ENCODE measurements at places on chromosomes 5 and 9.

GRCh38 chr9:132142924-132143323, 18.9 kb upstream of the NTNG2 start:
- DNase-seq = no peak

DNA sequence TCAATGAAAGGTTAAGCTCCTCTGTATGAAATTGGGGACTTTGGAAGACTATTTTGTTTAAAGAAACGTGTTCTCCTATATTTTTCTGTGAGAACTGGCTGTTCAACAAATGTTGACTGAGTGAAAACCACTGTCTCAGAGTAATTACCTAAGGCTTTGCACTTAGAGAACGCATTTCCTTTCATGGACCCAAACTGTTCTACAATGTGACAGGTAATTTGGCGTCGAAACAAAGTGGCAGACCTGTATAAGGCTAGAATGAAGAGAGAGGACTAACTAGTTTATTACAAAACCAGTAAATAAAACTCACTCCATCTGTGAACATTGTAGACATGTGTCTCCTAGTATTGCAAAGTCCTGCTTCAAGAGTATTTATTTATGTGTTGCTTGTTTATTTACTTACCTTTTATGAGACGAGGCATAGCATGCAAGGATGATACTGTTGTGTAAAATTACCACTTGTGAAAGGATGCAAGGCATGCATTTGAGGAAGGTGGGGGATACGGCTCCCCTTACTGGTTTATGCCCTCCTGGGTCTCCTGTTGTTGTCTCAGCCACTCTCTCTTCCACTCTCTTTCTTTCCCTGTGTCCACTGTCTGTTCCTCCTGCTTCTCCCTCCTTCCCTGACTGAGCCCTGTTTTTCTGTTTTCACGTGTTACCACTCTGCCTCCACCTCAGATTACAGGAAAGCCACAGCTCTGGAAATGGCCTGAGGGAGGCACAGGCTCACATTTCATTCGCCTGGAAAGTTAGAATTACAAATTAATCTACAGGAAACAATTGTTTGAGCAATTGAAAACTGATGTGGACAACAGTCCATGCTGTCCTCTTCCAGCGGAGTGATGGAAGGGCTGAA, 444.0 kb upstream of the ZNF608 start:
- DNase-seq = no peak

DNA sequence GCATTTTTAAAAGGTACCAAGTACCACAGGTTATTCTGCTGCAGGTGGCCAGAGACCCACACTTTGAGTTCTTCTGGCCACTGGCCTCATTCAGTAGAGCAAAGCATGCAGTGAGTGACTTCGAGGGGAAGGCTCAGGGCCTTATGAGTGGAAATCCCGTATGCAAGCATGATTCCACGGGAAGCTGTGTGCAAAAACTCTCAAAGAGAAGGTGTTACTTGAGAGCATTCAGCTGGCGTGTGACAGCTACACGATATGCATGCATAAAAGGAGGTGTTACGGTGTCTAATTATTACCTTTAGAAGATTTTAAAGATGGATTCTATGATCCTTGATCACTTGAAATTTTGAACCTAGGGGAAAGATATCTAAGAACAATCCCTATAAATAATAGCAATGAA, 160.3 kb downstream of the ENC1 start:
- no peak for DNase-seq

- DNase-seq = no peak
Observed at GRCh38 chr9:122115176-122116035, 22.3 kb upstream of the TTLL11 start.

- DNase-seq = no peak
Observed at GRCh38 chr5:158881091-158881880, 218.4 kb downstream of the EBF1 start.

DNA sequence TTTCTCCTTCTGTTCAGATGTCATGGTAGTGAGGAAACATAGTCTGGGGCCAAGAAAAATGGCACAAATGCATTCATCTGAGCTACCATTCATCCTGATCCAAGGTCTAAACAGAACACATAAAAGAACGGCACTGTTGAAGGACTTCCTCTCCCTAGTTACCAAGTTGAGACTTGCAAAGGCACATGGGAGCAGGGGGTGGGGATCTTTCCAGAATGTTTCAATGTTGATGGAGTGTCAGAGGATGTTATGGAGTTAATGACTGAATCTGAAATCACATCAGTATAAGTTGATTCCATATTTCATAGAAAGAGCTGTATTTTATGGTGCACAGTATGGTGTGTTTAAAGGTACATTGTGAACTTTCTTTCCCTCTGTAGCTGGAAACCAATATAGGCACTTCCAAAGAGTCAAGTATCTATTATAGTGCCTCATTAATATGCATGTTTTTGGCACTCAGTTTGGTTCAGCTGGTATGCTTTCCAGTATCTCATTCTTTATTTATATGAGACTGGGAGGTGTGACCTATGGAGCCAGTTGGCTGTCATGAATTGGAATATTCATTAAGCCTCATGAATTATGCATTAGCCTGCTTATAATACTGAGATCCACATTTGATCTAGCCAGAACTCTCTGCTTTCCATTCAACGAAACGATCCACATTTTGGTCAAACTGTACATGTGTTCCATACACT, 603.0 kb downstream of the NR2F1-AS1 start:
- no peak for DNase-seq

DNA sequence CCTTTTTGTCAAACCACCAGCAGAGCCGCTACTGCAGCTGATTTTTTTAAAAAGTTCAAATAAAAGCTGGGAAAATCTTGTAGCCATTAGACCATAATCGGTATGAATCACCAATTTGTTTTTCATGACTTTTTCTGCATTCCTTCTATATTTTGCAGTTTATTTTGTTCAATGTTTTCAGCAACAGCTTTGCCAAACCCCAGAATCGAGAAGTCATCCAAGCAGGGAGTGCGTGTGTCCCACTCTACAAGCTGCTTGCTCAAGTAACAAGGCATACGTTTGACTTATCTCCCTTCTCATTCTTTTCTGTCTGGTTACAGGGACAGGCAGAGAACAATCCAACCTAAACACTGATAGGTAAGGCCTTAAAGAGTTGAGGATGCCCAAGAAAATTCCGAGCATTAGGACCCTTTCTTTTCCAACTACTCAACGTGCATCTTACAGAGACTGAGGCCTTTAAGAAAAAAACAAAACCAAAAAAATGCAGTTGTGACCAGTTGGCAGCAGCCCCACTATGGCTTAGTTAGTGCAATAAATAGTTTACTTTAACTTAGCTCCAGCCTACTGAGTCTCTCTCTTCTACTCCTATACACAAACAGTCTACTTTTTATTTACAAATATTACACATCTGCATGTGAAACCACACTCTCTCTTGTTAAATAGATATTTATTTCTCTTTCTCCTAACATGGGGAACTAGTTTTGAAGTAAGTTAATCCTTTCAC, 134.7 kb upstream of the SLIT3 start:
- no peak for DNase-seq

DNA sequence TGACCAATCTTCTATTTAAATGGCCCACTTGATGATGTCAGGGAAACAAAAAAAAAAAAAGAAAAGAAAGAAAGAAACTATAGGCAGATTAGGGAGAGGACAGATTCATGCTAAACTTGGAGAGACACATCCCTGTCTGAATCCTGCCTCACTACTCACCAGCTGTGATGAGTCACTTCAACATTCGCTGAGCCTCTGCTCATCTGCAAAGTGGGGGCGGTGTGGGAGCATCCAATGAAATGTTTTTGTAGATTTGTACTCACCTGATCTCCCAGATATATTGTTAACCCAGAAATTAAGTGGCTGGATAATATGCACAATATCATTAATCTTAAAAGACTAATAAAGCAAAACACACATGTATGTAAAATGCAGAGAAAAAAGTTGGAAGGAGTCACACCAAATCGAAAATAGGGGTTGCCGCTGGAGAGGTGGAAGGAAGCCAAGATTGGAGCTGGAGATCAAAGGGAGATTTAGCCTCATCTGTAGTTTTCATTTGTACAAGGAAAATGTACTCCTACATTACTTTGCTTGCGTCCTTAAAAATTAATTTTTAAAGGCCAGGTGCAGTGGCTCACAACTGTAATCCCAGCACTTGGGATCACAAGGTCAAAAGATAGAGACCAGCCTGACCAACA, 17.0 kb upstream of the ERGIC1 start:
- no peak for DNase-seq

DNA sequence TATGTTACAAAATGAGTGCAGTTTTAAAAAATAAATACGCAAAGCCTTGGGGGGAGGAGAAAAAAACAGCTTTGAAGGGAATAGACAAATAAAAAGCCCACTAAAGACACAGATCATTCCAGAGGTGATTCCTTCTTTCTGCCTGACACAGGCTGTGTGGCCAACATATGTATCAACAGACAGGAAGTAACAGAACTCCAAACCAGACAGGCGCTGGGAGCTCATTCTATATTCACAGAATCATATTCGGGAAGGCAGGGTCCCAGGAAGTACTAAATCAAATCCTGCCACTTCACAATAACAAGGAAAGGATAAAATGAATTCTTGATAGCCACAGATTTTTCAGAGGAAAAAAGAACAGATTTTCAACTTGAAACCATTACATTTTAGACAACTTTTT, 62.1 kb downstream of the SEMA5A start:
- DNase-seq = no peak

GRCh38 chr5:133311176-133311575, 259.4 kb downstream of the HSPA4 start:
- no peak for DNase-seq

GRCh38 chr5:14327624-14328023, 184.5 kb downstream of the TRIO start:
- DNase-seq = no peak

- DNase-seq = no peak
Observed at GRCh38 chr9:99835142-99835541, 13.5 kb downstream of the NR4A3 start.

GRCh38 chr9:33081128-33081851, 4.8 kb upstream of the SMU1 start:
- no peak for DNase-seq

DNA sequence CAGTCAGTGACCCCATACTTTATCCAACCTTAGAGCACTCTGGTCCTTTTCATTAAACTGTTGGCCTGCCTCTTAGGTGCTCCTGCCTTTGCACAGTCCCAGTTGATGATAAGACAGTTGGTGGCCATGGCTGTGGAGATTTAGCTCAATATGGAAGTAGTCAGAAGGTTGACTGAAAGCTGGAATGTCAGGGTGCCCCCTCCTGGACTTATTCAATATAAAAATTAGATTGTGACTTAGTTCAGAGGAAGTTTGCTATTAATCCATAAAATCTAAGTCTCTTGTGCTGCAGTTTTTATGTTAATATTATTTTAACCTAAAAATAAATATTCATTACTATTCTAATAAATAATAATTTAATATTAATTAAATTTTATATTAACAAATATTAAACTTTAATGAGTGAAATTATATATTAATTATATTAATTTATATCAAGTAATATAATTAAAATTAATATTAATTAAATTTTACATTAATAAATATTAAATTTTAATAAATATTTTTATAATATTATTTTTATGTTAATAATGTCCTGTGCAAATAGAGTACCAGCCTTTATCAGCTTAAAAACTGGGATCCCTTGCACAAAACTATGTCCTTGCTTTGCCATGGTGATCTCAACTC, 77.7 kb upstream of the ADAMTSL1 start:
- DNase-seq = no peak

DNA sequence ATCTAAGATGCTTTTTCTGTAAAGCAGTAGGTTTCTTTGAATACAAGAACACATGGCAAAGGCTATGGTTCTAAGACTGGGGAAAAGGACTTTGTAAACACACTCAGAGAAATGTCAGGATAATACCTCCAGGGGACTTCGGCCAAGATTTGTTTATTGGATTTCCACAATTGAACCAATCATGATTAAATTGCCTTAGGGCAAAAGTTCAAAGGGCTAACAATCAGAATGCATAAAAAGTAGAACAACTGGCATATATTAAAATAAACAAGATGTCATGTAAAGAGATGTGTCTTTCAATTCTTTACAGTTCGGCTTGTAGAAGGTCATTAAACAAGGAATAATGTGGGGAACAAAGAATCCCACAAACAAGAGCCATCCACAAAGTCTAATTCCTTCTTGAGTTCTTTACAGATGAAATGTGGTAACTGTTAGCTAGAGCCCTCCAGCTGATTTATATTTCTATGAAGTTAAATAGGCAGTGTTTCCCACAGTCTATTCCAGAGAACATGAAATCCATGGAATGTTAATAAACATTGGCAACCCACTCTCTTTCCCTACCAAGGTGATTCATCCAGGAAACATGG, 565.5 kb downstream of the ZNF608 start:
- no peak for DNase-seq

DNA sequence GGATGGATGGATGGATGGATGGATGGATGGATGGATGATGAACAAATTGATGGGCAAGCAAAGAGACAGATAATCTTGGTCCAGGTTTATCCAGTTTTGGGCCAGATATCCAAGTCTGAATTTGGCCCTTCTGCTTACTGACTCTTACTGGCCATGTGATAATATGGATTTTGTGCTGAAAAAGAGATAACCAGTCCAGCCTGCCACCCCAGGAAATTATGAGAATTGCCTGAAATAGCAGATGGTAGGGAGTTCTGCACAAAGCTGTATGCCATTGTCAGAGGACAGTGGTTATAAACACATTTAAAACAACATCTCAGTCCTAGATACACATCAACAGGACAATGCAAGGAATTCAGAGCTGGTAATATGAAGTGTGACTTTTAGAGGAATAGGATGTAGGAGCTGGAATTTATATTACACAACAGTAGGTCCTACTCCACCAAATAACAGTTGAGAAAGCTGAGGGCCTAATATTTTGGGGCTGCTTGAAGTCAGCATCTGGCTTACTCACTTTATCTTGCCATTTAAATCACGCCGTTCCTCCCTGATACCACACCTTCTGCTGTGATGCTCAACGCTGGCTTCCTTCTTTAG, 9.0 kb upstream of the FAT2 start:
- DNase-seq = no peak

GRCh38 chr9:129441852-129442251, 179.0 kb downstream of the C9orf50 start:
- DNase-seq = no peak

- DNase-seq = no peak
Observed at GRCh38 chr5:180194410-180195345, 14.3 kb downstream of the RASGEF1C start.

DNA sequence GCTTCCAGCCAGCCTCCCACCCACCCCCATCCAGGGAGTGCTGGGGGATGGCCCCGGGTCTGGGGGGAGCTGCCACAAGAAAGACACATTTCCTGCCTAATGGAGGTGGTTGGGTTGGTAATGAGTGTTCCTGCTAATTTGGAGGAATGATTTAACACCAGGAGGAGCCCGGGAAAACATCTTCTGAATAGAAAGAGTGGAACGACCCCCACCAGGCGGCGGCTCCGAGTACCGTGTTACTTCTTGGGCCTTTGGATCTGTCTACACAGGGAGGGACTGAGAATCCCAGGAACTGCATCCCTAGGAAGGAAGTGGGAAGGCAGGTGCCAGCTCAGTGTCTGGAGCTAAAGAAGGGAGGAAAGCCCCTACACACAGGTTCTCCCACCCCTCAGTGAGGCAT, 64.6 kb downstream of the TSPAN17 start:
- no peak for DNase-seq

DNA sequence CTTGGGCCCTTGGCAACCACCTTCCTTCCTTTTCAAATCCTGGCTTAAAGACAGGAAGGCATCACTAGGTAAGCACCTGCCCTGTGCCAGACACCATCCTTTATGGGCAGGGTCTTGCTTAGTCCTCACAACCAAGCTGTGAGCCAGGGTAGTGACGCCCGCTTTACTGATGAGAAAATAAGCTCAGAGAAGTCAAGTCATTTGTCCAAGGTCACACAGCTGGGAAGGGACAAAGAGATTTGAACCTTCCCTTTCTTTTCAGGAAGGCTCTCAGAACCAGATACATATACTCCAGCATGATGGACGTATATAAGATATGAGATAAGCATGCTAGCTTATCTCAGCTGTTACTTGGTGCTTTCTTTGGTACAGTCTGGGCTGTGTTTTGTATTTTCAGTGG, 76.9 kb downstream of the SH3PXD2B start:
- DNase-seq = no peak

Measured in SW 1271 (cell line).